Mucosa of gallbladder (tissue), 1 donor: ENCODE measurements at places on chromosomes 13 and 19. TPM values are rescaled to one million over a fixed set of nuclear protein-coding genes. Genes with fewer than 3 reads are reported as not detected.

The CFAP97D2 gene
- not detected for total RNA-seq

The TRPM4 gene
- 145 TPM for total RNA-seq

The VMAC gene
- total RNA-seq: 12.7 TPM

The CPB2 gene
- total RNA-seq: 13.3 TPM

The CEACAM20 gene
- 0.12 TPM for total RNA-seq

The PGPEP1 gene
- 56.6 TPM for total RNA-seq

The ERICH4 gene
- total RNA-seq: not detected

The PLIN4 gene
- 36.4 TPM for total RNA-seq

The LENG9 gene
- total RNA-seq: 11.0 TPM

The GNA15 gene
- 6.4 TPM for total RNA-seq
